COR-L47 (cell line): ENCODE measurements at places on chromosomes 2 and 18.

DNA sequence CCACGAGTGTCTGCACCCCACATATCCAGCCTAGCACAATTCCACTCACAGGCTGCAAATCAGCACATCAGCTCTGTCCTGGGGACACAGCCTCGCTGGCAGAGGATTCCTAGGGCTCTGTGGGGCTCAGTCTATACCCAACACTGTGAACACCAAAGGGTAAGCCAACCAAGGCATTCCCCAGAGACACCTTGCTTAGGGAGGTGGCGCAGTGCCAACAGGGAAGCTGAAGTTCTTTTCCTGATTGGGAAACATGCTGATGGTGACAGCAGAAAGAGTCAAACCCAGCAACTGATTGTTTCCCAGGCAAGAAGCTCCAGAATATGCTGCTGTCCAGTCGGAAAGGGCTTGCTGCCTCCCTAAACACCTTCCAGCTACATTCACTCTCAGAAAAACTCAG lies 55.8 kb downstream of the TTC32 start:
- no peak for DNase-seq

GRCh38 chr18:76426737-76427305 lies 68.2 kb downstream of the ZNF516 start:
- no peak for DNase-seq

DNA sequence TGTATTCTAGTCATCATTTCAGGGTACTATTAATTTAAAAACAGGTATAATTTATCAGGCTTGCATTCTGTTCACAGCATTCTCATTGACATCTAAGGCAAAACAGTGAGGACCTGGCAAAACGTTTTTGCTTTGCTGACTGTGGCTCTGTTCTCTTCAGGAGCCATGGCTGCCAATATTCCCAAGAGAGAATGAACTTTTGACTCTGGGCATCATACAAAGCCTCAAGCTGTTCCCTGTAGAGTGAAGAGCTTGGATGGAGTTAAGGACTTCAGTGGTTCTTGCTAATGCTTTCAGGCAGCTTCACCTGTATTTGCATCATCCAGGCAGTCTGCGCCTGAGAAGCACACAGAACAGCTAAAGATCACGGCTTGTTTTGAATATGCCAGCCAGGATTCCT lies 65.9 kb upstream of the CAVIN2 start:
- DNase-seq: no peak

GRCh38 chr2:136134126-136134525 lies 16.2 kb upstream of the CXCR4 start:
- DNase-seq: no peak

DNA sequence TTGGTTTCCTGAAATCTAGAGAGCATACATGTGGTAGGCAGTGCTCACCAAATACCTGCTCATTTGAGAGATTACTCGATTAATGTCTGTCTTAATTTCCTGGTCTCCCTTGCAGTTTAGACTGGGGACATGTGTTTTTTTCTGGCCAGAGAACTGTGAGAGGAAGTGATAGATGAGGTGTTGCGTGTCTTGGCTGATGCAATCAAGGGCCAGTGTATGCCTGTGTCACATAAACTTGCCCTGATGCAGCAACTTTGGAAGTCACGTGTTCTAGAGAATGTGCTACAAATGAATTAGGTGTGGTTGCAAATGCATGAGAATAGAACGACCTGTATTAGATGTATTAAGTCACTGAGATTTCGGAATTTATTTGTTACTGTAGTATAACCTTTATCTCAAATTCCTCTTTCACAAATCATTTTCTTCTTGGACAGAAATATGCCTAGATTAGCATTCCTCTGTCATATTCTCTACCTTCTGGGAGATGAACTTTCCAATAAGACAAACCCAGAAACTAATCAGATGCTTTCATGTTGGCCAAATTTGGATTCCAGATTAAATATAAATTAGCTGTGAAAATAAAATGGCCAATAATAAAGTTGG lies 9.9 kb upstream of the IL1A start:
- no peak for DNase-seq

DNA sequence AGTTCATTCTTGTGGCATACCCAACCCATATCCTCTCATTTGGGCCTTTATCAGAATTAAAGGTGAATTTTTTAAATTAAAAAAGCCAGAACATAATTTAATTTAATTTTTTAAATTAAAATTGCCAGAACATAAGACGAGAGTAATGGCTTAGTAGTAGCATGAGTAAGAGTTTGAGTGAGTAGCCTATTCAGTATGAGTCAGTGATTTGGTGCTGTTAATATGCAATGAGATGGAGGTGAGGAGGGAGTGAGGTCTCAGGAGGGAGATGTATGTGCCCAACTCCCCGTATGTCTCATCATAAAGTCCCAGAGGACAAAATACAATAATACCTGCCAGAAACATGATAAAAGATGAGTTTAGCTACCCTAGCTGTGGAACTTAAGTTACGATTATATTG lies 115.3 kb upstream of the THOC1 start:
- no peak for DNase-seq

DNA sequence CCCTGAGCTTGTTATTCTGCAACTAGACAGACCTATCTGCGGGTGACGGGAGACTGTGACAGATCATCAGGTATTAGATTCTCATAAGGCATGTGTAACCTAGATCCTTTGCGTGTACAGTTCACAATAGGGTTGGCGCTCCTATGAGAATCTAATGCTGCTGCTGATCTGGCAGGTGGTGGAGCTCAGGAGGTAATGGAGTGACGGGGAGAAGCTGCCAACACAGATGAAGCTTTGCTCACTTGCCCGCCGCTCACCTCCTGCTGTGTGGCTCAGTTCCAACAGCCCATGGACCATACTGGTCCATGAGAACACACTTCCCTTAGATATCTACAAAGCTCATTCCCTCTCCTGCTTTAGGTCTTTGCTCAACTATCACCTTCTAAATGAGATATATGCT lies 198.2 kb upstream of the SMAD7 start:
- no peak for DNase-seq

DNA sequence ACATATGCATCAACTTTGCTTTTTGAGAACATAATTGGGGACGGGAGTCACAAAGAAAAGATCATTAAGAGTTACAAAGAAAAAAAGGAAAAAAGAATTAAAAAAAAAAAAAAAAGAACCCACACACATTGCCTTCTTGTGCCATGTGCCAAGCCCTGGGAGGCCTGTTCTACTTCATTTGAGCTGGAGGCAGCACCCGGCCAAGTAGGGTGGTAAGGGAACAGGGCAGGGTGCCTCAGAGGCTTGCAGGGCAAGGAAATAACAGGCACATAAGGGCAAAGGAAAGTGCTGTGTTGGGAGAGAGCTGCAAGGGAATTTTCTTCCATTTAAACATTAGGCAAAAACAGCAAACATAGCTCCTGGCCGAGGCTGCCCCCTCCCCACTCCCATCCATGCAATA lies 418.0 kb downstream of the TMEM182 start:
- no peak for DNase-seq

DNA sequence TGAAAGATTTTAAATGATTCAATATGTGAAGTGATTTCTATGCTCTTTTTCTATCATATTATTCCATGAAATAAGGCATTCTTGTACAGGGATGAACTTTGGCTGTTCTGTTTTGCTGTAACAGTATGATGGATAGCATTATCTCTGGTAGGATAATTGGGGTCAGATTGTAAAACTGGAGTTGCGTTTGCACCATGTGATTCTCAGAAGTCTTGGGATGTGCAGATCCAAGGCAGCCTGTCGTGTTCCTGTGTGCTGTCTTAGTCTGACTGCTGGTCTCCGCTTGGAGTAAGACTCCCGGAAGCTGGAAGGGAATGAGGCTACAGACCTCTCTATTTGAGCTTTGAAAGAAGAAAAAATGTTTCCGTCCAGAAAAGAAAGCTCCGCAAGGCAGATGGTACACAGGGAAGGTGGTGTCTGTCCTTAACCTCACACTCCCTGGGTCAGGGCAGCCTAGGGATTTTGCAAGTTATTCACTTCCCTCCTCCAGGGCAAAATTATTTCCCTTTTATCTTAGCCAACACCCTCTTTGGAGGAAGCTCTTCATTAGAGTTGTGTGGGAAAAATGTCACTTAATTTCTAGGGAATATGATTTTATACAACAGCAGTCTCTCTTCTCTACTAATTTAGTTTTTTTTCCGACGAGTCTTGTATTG lies 250.6 kb downstream of the PTPRM start:
- DNase-seq: no peak

DNA sequence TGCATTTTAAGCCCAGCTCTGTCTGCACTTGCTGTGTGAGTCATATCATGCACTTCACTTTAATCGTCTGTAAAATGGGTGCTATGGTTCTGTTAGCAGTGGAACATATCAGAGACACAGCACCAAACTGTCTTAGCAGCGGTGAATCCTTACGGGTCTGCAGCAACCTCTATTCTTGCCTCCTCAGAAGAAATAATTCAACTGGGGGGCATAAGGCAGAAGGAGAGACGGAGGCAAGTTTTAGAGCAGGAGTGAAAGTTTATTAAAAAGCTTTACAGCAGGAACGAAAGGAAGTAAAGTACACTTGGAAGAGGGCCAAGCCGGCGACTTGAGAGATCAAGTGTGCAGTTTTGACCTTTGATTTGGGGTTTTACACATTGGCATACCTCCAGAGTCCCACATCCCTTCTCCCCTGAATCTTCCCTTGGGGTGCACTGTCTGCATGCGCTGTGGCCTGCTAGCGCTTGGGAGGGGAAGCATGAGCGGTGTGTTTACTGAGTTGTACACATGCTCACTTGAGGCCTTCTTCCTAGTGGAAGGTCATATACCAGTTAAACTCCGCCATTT lies 109.8 kb downstream of the DDX1 start:
- DNase-seq: no peak

GRCh38 chr2:219294356-219295351 lies 14.5 kb downstream of the PTPRN start:
- peak; percentile 64 for DNase-seq

GRCh38 chr2:134932864-134933526 lies 14.4 kb downstream of the CCNT2 start:
- DNase-seq: no peak

GRCh38 chr2:110664135-110664534 lies 13.7 kb downstream of the BUB1 start:
- DNase-seq: no peak

DNA sequence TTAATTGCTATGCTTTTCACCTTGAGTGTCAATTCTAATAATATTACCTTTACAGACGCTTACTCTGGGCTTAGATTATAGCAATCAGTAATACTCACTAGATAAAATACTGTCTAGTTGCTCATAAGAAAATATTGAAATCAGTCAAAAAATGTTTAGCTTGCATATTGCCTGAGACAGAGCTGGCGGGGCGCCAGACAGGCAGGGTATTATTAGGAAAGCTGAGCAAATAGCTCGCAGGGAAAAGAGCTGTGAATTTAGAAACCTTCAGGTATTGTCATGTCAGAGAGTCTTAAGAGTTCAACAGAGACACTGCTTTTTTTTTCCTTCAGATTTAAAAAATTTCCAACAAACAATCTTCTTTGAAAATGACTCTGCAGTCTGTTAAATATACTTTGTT lies 118.4 kb downstream of the MEIS1 start:
- peak; percentile 80 for DNase-seq

DNA sequence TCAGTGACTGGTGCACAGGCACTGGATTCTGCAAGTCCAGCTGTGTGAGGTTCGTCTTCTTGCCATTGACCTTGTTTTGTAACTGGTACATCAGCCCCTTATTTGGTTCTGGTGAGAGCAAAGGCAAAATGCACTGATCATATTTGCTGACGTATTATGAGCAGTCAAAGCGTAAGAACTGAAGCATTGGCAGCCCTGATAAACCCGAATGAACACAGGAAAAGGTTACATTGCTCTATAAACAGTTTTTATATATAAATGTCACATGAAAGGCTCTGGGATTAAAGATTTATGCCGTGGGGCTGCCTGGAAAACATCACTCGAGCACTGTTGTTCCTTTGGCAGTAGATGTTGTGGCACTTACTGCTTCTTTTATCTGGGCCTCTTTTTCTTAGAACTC lies 167.9 kb downstream of the IRS1 start:
- no peak for DNase-seq

DNA sequence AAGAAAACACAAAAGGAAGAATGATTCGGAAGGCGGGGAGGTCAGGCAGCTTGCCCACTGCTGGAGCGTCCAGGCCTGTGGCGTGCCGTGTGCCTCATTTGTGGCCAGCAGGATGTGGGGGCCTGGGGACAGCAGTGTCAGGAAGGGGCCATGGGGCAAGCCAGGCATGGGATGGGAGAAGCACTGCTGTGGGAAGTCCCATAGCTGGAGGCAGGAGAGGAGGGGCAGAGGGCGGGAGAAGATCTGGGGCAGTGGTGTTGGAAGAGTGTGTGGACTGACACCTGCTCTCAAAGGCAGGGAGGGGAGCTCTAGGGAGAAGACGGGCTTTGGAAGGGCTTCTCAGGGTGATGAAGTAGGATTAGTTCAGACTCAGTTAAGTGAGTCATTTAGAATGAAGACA lies 133.7 kb downstream of the ACOXL start:
- no peak for DNase-seq

GRCh38 chr2:117470311-117471095 lies 344.0 kb upstream of the DDX18 start:
- DNase-seq: peak; percentile 53

DNA sequence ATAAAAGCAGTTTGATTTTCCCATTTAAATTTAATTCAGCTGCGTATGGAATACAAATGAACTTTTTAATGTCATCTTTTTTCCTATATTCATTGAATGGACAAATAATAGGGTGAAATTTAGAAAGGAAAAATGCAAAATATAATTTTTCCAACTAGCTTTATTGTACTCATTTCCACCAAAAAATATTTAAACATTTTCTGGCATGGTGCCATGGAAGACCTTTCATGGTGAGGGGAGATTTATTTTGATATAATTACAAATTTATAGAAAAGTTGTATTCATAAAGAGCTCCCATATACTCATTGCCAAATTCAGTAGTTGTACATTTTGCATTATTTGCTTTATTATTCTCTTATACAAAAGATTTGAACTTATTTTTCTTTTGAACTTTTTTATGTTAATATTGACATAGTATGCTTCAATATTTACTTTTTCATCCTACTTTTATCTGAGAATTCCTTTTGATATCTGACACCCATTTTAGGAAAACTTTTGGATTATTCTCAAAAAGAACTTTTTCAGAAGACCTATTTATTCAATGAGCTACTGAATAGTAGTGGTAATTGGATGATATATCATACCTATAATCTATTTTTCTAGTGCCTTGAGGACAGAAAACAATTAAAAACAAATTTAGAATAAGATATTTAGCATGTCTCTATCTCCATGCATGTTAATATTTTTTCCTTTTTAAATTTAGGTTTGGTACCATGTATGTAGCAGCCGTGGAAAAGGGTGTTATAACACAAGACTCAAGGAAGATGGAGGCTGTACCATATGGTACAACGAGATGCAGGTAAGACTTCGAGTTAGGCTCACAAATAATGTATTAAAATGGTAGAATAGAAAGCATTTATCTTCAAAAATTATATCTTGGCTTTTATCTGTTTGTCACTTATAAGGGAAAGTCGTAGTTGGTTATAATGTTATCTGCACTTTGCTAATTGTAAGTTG lies 37.5 kb downstream of the DDX1 start:
- no peak for DNase-seq
